ENCODE measurements at places on chromosomes 7 and 10.

GRCh38 chr10:104487794-104488438 is 134.3 kb downstream of the CFAP58 start:
- no peak for DNase-seq

DNA sequence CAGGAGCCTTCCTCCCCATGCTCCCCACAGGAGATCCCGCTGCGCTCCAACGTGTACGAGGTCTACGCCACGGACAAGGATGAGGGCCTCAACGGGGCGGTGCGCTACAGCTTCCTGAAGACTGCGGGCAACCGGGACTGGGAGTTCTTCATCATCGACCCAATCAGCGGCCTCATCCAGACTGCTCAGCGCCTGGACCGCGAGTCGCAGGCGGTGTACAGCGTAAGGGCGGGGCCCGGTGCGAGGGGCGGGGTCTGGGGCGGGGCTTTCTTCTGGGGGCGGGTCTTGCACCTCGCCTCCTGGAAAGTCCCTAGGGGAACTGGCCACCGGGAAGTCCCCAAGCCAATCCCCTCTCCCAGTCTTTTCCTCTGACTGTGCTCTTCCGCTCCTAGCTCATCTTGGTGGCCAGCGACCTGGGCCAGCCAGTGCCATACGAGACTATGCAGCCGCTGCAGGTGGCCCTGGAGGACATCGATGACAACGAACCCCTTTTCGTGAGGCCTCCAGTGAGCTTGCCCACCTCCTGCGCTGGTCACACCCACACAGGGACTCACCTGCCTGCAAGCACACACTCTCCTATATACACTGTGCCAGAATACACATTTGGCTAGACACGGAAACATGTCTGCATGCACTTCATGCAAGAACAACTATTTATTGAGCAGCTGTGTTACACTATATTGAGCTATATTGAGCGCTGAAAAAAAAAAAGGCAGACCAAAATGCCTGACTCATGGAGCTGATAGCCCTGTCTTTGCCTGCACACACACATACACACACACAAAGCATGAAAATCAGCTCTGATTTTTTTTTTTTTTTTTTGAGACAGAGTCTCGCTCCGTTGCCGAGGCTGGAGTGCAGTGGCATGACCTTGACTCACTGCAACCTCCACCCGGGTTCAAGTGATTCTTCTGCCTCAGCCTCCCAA is 32.7 kb upstream of the VSIR start:
- DNase-seq: peak; percentile 83

GRCh38 chr7:46155367-46155766 is 234.3 kb upstream of the IGFBP3 start:
- DNase-seq: no peak

DNA sequence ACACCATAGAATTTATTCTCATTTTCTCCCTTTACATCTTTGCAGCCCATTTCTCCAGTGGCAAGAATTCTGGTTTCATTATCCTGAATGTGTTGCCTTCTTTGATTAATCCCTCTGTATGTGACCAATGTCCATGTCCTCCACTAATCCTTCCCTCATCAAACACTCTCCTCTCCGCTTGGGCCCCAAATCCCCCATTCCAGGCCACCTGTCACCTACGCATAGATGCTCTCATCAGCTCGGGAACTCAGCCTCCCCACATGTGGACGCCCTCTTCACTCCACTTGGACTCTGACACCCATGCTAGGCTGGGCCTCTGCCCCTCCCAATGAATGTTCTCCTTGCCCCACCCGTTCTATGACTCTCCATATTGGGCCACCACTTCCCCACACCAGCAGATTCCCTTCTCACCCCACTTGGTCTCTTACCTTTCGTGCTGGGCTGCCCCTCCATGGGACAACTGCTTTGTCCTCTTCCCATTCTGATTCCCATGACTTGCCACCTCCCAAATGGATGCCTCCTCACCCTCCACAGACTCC is 18.7 kb upstream of the RBM20 start:
- no peak for DNase-seq

DNA sequence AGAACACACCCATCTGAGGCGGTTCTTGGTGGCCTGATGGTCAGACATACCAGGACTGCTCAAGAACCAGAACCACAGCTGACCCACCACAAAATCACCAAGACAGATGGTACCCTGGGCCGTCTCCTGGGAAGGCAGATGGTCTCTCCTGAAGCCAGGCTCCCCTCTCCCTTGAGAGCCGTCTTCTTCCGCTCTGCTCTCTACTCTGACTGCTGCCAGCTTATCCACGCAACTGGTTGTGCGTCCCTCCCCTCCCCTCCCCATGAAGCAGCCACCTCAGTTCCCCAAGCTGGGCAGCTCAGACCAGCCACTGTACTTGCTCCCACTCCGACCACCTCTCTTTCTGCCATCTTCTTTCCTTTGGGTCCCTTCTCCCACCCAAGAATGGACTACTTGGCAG is 14.0 kb downstream of the PDIA4 start:
- DNase-seq: no peak

- peak; percentile 49 for DNase-seq
Measured at GRCh38 chr7:99002148-99002826, 124.0 kb downstream of the TRRAP start.

GRCh38 chr10:43250615-43251418 is 16.0 kb downstream of the RASGEF1A start:
- peak; percentile 48 for DNase-seq

DNA sequence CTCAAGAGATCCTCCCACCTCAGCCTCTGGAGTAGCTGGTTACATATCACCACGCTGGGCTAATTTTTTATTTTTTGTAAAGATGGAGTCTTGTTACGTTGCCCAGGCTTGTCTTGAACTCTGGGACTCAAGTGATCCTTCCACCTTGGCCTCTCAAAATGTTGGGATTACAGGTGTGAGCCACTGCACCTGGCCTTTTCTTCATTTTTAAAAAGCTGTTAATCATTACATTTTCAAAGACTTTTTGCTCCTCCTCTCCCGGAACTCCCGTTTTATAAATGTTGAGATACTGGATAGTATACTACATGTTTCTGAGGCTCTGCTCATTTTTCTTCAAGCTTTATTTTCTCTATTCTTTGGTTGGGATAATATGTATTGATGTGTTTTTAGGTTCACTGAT is 16.4 kb downstream of the AOAH start:
- DNase-seq: no peak

DNA sequence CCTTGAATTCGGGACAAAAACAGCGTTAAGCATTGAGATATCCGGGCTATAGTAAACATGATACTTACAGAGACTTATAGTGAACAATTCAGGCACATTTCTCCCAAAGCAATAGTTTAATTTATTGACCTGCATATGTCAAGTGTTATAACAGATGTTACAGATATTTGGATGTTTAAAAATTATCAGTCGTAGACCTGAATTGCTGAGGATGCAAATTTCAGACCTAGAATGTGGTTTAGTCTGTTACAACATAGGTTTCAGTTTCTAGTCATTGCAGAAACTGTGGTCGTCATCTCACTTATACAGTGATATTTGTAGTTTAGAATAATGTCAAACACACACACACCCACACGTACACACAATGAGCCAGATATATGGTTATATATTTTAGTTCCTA is 85.2 kb downstream of the VTI1A start:
- no peak for DNase-seq

DNA sequence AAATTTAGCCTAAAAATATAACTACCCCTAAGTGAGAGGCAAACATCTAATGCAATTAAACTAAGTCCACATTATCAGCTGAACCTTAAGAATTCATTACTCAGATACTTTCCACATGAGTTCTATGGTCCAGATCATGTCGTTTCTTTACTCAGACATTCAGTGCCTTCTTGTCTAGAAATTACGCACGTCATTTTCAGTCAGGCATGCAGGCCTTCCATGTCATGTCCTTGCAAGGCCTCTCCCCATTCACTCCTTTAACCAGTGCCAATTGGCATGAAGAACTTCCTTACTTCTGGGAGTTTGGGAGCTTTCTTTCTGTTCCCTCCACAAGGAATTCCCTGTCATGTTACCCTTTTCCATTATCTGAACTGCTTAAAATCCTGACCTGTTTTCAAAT is 118.8 kb downstream of the NRP1 start:
- DNase-seq: no peak

- no peak for DNase-seq
Measured at GRCh38 chr10:2120746-2121145, 383.4 kb upstream of the ADARB2 start.

DNA sequence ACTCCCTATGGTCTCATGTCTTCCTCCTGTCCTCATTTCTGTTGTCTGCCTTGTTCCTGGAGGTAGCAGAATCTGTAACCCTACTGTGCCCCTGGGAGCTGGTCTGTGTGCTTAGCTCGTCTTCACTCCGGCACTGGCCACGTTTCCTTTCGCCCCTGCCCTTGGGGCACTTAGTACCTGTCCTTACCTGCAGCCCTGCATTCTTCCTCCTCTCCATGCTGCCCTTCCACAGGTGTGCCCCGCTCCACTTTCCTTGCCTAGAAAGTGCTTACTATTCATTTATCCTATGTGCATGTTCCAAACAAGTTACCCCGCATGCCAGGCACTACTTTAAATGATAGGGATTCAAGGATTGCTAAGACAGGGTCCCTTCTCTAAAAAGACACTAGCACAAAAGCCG is 199.9 kb upstream of the ZMIZ1 start:
- DNase-seq: no peak

DNA sequence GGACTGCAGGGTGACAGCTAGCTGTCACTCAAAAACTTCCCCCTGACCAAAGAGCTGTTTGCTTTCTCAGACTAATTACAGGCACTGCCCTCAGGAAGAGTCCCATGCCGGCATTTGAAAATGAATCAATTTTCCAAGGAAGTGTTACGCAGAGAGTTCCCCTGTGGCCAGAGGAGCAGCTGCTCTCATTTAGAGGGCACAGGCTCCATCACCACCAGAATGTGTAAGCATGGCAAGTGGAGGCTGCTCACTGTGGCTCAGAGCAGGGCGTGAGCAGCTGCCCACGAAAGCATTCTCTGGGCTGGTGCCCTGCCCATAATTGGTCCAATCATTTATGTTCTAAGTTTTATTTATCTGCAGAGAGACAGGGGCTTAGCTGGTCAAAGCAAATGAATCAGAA is 202.2 kb downstream of the RAMP3 start:
- no peak for DNase-seq

GRCh38 chr7:19110776-19111175 is 6.7 kb downstream of the TWIST1 start:
- DNase-seq: peak; percentile 22

DNA sequence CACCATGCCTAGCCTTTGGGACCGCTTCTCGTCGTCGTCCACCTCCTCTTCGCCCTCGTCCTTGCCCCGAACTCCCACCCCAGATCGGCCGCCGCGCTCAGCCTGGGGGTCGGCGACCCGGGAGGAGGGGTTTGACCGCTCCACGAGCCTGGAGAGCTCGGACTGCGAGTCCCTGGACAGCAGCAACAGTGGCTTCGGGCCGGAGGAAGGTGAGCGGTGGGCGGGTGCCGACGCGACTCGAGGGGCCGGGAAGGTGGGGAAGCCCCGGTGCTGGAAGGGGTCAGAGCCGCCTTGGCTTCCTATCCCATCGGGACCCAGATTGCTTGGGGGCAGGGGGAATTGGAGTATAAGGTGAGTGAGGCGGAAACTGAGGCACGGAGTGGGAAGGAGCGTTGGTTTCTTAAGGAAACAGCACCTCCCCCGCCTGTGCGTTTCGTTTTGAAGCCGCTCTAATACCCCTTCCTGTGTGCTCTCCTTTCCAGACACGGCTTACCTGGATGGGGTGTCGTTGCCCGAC is 547 bp downstream of the DDIT4 start:
- no peak for DNase-seq

DNA sequence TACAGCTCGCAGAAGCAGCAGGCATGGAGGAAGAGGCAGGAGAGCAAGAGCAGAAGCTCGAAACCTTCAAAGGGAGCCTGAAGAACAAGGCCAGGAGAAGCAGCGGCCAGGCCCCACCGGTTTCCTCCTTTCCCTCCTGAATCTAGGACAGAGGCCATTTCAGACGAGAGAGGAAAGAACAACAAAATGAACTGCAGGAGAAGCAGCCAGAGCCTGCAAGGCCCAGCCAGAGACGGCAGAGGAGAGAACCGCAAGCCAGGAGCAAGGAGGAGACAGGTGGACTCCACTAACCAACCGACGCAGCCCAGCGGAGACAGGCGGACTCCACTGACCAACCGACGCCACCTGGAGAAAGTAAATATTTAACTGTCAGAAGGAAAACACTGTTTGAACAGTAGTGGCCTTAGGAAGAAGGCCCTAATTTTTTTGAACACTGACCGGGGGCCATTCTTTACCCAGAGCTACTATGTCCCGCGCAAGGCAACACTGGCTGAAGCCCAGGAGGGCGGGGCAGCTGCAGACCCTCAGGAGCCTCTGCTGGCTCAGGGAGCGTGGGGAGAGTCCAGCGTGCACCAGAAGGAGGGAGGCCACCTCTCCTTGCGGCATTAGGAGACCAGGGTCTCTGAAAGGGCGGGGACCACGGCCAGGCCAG is 559.2 kb downstream of the PTPRN2 start:
- DNase-seq: no peak

GRCh38 chr7:84705079-84705478 is 481.8 kb downstream of the SEMA3D start:
- DNase-seq: no peak

DNA sequence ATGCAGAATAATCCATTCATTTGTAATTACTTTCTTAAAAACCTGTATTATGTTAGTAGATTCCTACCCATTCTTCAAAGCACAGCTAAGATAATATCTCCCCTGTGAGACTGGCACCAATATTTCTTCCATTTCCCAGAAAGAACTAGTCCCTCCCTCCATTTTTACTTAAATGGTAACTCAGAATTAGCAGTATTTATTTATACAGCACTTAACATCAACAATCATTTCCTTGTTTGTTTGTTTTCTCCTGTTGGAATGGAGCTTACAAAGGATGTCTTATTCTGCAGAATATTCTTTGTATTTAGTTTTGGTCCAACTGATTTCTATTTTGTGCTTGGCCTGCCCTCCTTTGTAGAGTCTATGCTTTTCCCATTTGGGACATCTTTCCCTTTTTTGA is 32.1 kb upstream of the PTPN12 start:
- DNase-seq: no peak

DNA sequence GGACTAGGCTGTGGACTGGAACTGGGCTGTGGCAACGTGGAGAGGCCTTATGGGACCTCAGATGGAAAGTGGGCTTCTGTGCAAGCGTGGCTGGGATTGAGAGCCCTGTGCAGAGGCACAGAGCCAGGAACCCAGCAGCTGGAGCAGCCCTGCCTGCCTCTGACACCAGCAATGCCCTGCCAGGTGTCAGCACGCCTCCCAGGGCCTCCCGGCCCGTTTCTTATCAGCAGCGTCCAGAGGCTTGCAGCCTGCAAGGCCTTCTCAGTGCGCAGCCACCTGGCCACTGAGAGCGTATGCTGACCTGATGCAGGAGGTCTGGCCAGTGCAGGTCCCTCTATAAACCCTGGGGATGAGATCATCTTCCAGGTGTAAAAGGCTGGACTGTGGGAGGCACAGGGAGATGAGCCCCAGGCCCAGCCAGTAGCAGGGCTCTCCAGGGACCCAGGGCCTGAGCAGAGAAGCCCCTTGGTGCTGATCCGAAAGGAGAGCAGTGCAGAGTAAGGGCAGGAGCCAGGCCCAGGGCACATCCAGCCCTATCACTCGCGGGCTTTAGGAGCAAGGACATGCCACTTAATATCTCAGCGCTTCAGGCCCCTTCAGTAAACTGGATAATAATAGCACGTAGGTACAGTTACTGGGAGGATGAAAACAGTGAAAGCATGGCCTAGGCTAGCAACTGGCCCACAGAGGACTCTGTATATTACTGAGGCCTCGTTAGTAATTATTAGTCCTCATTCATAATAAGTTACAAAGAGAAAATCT is 38.8 kb upstream of the ANTXRL start:
- no peak for DNase-seq

Data from osteoblast (primary cell).